ENCODE measurements at places on chromosomes 2 and 18.

DNA sequence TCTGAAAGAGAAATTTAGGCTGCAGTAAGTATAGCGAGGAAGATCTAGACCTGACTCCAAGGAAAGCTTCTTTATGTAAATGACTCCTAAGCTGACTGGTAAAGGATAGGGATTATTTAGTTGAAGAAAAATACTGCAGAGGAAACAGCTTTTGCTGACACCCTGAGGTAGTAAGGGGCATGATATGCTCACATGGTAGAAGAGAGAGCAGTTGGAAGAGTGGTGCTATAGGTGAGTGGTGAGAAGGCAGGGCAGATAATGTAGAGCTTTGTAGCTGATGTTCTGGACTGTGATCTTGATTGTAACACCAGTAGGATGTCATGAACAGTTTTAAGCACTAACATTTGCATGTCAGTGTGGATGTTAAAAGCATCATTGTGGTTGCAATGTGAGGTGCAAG lies 639.1 kb upstream of the SLC39A10 start:
- no peak for DNase-seq

- no peak for DNase-seq
These were observed 39.9 kb upstream of the SP3 start for GRCh38 chr2:174004905-174005605.

DNA sequence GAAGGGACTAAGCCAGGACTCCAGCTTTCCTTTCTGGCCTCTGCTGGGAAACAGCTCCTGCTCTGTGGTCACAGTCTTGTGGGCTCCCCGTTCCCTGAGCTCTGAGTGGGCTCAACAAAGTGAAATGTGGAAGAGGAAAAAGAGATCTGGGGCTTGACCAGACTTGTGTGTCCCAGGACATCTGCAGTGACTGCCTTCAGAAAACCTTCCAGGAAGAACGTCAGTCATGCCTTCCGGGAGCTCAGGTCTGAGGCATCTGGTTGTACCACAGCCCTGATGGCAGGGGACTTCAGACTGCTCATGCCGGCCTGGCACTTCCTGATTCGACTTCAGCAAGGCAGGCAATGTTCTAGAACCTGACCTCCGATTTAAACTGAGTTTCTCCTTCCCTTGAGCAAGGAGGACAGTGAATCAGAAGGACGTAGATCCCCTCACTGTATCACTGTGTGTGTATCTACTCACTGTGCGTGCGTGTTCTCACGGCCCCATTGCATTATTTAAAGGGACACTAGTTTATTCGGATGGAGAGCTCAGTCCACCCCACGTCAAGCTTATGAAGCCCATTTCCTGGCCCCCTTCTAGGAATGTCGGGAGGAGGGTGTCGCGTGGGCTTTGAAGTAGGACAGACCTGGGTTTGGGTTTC lies 548 bp upstream of the FBLN7 start:
- peak; percentile 49 for DNase-seq

DNA sequence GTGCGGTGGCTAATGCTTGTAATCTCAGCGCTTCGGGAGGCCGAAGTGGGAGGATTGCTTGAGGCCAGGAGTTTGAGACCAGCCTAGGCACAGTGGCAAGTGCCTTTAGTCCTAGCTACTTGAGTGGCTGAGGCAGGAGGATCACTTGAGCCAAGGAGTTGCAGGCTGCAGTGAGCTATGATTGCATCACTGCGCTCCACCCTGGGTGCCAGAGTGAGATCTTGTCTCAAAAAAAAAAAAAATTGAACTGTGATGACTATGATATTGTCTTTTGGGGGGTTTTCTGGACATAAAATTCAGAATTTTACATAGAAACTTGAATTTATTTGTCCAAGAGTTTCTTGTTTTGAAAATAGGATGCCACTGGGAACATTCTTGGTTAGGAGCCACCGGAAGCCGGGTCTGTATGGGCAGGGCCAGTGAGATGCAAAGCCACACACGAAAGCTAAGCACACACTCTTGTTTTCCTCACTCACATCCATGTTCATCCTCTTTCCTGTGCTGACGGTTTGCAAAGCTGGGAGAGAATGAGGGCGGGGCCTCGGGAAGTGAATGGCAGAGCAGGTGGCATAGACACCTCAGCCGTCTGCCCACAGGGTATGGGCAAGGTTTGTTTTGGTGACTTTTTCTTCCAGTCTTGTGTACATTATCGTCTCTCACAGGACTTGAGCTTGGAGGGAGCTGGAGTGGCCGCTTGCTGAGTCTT lies 12.6 kb downstream of the AGAP1 start:
- DNase-seq: peak; percentile 29

DNA sequence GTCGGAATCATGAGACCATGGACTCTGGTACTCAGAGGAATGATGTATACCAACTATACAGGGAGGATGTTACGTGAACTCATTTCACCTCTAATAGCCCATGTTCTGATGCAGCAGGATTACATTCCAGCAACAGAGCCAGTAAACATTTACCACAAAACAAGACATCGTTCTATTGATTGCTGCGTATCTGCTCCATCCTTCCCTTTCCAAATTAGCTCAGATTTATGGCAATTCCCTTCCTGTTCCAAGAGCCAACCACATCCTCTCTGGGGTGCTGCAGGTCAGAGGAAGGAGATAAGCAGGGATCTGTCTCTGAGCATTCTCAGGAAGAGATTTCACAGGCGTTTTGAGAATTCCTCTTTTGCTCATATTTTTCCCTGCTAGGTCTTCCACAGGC lies 98.3 kb downstream of the KLF7 start:
- DNase-seq: no peak

GRCh38 chr2:67576991-67577390 lies 179.9 kb downstream of the ETAA1 start:
- no peak for DNase-seq

DNA sequence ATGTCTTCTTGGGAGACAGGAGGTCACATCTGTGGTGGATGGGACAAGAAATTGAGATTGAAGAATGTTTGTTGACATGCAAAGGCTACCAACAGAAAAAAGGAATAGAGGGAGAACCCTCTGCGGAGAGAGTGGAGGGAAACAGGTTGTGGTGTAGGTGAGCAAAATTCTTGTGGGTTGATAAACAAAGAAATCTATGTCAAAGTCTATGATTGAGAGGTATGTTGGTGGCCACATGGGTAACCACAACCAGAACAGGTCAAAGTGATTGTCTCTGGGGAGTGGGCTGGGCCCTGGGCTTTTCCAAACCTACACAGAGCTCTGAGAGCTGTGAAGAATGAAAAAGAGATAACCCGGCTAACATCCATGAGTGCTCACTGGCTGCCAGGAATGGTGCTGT lies 62.8 kb upstream of the NCK2 start:
- DNase-seq: no peak

DNA sequence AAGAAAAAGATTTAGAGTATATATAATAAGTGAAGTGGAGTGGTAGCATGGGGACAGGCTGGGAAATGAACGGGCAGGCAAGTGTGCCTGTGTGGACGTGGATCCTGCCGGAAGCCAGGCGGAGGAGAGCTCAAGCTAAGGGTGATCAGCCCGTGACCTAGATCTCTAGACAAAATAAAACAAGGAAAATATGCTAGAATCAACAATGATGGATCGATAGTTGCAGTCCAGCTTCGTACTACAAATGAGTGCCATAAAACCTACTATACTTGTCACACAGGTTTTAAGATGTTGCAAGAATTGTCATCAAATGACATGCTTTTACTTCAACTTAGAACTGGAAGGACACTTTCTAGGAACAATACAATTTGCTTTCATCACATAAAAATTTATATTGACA lies 8.5 kb downstream of the EIF2AK2 start:
- no peak for DNase-seq

DNA sequence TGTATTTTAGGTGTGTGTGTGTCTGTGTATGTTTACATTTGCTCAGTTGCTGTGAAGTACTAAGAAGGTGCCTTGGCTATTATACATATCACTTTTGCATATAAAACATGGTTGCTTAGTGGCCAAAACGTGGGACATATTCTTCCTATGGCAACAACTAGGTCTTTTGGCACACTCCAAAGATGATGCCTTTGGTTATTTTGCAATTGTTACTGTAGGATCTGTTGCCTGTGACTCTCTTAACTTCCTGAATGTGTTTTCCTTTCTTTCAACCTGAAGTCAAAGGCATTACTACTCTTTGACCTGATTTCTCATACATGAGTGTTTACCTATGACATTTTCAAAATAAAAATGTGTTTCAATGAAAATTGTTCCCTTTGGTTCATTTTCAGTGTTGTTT lies 160.5 kb downstream of the UBE2E3 start:
- DNase-seq: no peak

DNA sequence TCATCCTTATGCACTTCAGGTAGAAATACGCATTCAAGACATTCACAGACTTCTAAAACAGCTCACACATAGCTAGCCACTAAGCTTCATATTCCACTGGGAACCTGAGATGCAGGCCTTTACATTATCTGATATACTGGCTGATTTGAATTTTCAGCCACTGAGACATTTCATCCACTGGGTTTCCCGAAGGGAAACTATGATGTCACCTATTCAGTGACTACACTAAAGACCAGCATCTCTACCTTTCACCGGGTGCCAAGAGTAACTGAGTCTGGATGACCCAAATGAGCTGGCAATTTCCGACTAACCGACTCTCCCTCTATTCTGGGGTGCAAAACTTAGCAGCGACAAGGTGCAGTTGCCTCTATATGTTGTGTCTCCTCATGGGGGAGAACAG lies 31.8 kb upstream of the SP140L start:
- DNase-seq: no peak

GRCh38 chr2:203185864-203186263 lies 53.0 kb upstream of the CYP20A1 start:
- no peak for DNase-seq
